ENCODE measurements at places on chromosomes 3 and 15. TPM values are rescaled to one million over a fixed set of nuclear protein-coding genes. Genes with fewer than 3 reads are reported as not detected.

The SLC51B gene
- total RNA-seq = not detected

The NMNAT3 gene
- total RNA-seq = 4.8 TPM

The CCDC12 gene
- 44.2 TPM for total RNA-seq

The CAMKV gene
- 0.58 TPM for total RNA-seq

The PLS1 gene
- 20.1 TPM for total RNA-seq

The HLTF gene
- total RNA-seq = 43.3 TPM

The TUBGCP5 gene
- total RNA-seq = 63.0 TPM

The DNAJB11 gene
- total RNA-seq = 120 TPM

The RGMA gene
- total RNA-seq = 2.5 TPM

The SCG3 gene
- total RNA-seq = not detected

The MFAP1 gene
- 18.5 TPM for total RNA-seq

The ILDR1 gene
- total RNA-seq = 5.6 TPM

The ITPKA gene
- total RNA-seq = 16.8 TPM

The ISLR gene
- total RNA-seq = not detected

The FGF7 gene
- not detected for total RNA-seq

The IL5RA gene
- total RNA-seq = not detected

The FBLN2 gene
- 2.1 TPM for total RNA-seq

The GNAT1 gene
- not detected for total RNA-seq
